Fibroblast of the aortic adventitia (primary cell): ENCODE measurements at places on chromosomes 4 and X. TPM values are rescaled to one million over a fixed set of nuclear protein-coding genes. Genes with fewer than 3 reads are reported as not detected.

The ENPP6 gene
- 0.18 TPM in 1 of 2 replicates, not detected in the other for total RNA-seq

The TGIF2LX gene
- total RNA-seq, result not detected in 2 replicates

GRCh38 chr4:118955515-118955914 is 66.9 kb downstream of the SYNPO2 start:
- DNase-seq, result peak; percentile 90

DNA sequence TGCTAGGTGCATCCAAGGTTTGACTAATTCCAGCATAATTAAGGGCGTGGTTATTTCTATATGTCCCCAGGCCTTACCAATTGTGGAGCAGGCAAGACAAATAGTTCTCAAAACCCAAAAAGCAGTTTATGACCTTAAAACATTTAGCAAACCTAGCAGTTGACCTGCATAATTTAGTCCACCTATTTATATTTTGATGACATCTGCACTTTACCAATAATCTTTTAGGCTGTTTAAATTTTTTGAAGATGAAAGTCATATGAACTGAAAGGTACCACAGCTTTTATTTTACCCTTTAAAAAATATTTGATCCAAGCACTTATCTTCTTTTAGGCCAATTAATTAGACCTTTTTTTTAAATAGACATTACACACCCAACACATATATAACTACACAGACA is 9.8 kb upstream of the ASIC5 start:
- no peak for DNase-seq

- DNase-seq, result no peak
Measured at GRCh38 chr4:132838244-132838643, 310.9 kb upstream of the PCDH10 start.

- DNase-seq, result no peak
Measured at GRCh38 chrX:8914681-8915080, 113.5 kb upstream of the FAM9A start.

DNA sequence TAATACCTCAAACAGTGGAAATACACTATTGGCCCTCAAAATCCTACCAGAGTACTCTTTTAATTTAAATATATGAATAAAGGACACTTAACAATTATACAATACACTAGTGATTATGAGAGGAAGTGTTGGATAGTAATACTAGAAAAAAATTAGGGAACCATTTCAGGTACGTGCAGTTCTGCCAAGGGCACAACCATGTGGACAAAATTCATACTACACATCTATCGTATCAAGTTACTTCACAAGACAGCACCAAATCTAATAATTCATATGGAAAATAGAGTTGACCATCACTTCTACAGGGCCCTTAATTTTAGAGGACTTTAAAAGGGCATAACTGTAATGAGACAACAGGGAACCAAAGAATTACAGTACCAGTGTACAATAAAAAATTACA is 69.2 kb upstream of the ZCCHC13 start:
- no peak for DNase-seq

DNA sequence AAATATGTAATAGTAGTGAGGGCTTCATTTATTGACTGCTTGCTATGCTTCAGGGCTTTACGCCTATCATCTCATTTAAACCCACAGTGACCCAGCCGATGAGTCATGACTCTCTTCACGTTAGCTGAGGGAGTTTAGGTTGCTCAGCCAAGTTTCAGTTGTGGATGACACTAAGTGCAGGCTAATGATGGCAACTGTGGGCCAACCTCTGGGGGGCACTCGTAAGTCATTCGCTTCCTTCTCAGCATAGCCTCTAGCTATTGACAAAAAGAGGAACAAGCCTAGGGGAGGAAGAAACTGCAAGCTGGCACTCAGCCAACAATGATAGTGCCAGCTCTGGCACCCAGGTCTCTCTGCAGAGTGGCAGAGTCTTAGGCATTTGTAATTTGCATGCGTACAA is 325.0 kb downstream of the ARHGAP10 start:
- peak; percentile 67 for DNase-seq

DNA sequence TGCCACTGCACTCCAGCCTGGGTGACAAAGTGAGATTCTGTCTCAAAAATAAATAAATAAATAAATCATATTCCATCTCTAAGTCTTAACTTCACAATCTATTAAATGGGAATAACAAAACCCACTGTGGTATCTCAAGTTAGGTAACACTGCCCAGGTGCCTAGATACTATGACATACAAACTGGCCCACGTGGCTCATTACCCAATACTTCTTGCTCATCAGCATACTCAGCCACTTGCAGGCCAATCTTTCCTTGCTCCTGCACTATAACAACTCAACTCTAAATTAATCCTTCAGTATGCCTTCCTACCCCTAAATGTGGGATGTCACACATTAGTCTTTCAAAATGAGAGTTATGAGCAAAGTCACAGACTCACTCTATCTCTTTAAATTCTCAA is 230.1 kb downstream of the OPHN1 start:
- no peak for DNase-seq

GRCh38 chrX:153537526-153538295 is 20.3 kb downstream of the ATP2B3 start:
- no peak for DNase-seq

DNA sequence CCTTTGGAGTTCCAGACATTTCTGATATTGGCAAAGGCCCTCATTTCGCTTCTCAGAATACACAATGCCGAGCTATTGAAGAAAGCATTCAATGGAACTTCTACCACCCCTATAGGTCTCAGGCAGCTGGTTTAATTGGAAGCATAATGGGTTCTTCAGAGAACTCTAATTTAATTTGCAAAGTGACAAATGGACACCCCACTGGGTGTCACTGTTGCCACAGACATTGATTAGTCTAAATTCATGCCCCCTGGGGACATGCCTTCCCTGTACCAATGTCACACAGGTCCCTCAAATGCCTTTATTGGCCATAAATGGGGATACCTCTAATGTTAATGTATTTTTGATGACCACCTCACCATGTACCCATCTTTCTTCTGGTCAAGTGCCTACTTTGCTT is 22.9 kb upstream of the TMEM255A start:
- no peak for DNase-seq
